Fibroblast of skin of abdomen (primary cell): ENCODE measurements at places on chromosomes 5 and 9.
A peak's percentile ranks its signal among the peaks of the same experiment; 100 is the strongest.

GRCh38 chr9:35277628-35278359, 116.0 kb downstream of the UNC13B start:
- peak; percentile 55 for DNase-seq

- no peak for DNase-seq
Observed at GRCh38 chr9:77647267-77648233, 572 bp downstream of the GNA14 start.

GRCh38 chr9:134642385-134643181, 980 bp downstream of the COL5A1 start:
- peak; percentile 82 for DNase-seq

GRCh38 chr5:111545031-111545430, 32.7 kb upstream of the STARD4 start:
- DNase-seq, result no peak

- DNase-seq, result no peak
Observed at GRCh38 chr5:124651663-124652513, 94.6 kb downstream of the ZNF608 start.

DNA sequence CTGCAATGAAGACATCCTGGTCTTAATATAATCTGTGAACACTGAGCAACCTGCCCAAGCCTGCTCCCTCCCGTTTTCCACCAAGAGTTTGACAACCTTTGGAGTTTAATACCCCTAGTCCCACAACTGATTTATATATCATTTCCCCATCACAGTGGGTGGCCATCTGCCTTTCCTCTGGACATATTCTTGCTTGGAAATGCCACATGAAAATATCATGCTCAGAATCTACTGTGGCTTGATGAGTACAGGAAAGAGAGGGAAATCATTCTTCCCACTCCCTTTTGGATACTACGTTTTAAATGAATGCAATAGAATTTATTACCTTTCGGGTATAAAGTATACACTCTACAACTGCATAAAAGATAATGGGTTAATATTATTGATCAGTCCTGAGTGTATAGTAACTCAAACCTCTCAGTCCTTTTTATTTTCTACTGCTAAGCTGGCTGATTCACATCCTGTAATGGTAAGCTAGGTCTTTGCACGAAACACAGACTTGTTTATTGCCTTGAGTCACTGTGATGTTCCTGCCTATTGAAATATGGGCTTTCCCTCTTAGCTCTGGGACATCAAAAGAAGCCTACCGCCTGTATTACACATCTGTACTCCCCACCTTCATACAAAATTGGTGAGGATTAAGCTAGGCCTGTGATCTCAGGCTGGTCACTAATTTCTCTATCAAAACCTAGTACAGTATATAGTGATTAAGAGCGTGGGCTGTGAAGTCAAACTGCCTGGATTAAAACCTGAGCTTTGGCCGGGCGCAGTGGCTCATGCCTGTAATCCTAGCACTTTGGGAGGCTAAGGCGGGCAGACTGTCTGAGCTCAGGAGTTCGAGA, 67.6 kb upstream of the NR5A1 start:
- peak; percentile 82 for DNase-seq

GRCh38 chr9:125829743-125830142, 82.6 kb downstream of the PBX3 start:
- DNase-seq, result no peak

- no peak for DNase-seq
Observed at GRCh38 chr5:67257500-67257899, 60.9 kb upstream of the CD180 start.

- DNase-seq, result no peak
Observed at GRCh38 chr5:28310696-28311095, 1272.3 kb upstream of the CDH9 start.

DNA sequence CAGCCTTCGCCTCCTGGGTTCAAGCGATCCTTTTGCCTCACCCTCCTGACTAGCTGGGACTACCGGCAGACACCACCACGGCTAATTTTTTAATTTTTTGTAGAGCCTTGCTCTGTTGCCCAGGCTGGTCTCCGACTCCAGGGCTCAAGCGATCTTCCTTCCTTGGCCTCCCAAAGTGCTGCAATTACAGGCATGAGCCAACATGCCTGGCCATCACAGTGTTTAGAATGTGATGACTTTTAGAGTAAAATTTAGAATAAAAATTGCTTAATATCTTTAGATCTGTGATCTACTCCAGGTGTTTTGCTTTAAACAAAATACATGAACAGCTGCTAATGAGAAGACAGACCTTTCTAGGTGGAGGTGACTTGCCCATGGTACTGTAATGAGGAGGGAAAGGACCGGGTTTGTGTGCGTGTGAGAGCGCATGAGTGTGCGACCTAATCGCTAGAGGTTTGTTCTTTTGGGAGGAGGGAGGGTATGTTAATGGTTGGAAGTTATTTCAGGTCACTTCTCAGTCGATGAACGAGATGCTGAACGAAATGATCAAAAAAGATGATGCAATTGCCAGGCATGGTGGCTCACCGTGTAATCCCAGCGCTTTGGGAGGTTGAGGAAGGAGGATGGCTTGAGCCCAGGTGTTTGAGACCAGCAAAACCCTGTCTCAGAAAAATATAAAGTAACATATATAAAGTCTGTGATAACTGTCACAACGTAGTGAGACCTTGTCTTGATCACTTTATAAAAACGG, 2.0 kb downstream of the CNOT6 start:
- no peak for DNase-seq

DNA sequence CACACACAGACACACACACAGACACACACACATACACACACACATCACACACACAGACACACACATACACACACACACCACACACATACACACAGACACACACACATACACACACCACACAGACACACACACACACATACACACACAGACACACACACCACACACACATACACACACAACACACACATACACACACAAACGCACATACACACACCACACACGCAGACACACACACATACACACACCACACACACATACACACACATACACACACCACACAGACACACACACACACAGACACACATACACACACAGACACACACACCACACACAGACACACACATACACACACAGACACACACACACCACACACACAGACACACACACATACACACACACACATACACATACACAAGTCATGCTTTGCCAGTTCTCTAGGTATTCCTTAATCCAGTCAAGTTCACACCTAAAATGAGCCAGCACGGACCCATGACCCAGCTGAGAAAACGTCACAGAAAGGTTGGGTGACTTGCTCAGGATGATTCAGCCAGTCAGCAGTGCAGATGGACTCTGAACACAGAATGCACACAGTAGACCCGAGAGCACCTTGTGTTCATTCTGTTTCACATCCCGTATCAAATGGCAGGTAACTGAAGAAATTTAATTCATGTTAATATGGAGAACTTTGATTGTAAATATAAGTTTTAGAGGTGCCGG, 746.4 kb downstream of the MTRR start:
- DNase-seq, result no peak

- no peak for DNase-seq
Observed at GRCh38 chr5:180294411-180294810, 2.5 kb upstream of the MAPK9 start.
